ENCODE measurements at places on chromosomes 4 and X.

- no peak for DNase-seq
These were observed 209.9 kb downstream of the IQCM start for GRCh38 chr4:149605601-149606378.

DNA sequence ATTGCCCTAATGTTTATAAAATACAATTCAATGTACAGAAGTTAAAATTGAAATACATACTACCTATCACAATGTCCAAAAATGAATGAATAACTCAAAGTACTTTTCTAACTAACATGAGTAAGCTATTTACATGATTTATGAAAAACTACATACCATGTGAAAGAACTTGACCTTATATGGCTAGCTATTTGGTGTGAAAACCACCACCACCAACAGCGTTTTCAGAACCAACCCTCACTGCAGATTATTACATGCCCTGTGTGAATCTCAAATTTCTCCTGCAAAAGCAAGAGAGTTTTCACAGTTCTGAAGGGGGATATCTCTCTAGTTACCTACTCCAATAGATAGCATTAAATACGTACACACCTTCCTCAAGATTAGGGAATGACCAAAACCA, 198.5 kb downstream of the SPATA18 start:
- no peak for DNase-seq

- DNase-seq = no peak
These were observed 325.5 kb downstream of the BCOR start for GRCh38 chrX:39772057-39772832.

DNA sequence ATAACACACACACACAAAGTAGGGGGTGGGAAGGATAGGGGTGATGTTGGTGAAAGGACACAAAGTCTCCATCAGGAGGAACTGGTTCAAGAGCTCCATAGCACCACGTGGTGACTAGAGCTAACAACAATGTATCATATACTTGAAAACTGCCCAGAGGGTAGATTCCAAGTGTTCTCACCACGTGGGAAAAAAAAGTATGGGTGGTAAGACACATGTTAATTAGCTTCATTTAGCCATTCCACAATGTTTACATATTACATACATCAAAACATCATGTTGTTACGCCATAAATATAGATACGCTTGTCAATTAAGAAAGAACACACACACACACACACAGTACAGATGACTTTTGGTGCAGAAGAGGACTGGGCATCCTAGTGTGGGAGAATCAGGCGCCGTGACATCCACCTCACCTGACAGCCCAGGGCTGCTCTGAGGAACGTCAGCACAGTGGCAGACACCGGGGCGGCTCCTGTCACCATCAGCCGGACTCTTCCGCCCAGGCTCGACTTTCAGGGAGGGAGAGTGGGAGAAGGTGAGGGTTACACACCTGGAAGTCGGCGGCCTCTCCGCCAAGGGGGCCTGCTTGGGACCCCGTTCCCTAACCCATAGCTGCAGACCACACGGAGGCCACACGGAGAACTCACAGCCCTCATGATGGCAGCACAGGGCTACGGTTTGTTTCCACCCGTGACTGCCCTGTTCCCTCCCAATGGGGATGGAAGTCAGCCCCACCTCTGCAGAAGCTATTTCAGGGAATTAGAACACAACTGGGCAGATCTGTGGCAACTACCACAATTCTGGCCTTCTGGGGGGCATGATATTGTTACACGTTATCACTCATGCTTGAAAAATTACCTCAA, 31.8 kb upstream of the CENPU start:
- DNase-seq = no peak

- DNase-seq = no peak
These were observed 34.9 kb downstream of the MMRN1 start for GRCh38 chr4:89929425-89930159.

- DNase-seq = no peak
These were observed 36.9 kb downstream of the NLGN3 start for GRCh38 chrX:71181558-71181909.

DNA sequence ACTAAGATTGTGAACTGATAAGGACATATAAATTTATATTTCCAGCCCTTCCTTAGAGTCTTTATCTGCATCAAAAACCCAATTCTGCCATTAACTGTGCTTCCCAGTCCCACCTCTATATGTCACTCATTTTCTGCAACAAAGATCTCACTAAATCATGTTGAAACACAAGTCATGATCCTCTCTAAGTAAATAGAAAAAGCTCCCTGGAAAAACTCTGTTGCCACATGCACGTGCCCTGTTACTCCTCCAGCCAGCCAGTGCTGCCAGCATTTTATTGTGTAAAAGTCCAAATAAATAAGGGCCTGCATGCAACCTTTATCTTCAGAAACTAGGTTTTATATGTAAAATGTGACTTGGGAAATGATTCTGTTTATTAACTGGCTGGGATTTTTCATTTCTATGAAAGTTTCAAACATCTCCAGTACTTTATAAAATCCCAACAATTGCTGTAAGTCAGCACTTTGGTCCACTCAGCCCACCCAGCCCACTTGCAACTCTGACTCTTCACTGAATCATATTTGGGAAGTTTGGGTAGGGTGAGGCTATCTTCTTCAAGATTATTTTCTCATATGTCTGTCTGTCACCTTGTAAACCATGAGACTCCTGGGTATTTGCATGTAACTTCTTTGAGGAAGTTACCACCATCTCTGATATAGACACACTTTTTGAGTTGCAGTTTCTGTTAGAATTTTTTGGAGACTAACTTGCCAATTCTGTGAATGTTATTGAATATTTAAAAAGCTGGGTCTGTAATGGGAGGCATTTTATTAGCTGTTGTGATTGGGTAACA, 40.0 kb upstream of the SMARCA5 start:
- DNase-seq = no peak

GRCh38 chrX:101081231-101081630, 2.6 kb downstream of the TMEM35A start:
- no peak for DNase-seq

GRCh38 chrX:49995795-49996455, 73.5 kb downstream of the CLCN5 start:
- DNase-seq = no peak

DNA sequence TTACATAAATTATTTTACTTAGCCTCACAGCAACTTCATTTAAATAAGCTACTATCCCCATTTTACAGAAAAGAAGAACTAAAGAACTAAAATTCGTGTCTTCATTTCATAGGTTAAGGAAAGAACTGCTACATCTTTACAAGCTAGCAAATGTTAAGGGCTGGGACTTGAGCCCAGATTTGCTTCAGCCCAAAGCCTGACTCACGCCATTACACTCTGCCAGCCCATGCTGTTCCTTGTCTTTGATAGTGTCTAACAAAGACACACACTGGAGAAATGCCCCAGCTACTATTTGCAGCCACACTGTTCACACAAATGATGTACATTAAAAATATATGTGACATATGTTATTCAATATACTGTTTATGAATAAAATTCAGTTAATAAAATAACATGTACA, 29.0 kb upstream of the ERVMER34-1 start:
- DNase-seq = no peak

DNA sequence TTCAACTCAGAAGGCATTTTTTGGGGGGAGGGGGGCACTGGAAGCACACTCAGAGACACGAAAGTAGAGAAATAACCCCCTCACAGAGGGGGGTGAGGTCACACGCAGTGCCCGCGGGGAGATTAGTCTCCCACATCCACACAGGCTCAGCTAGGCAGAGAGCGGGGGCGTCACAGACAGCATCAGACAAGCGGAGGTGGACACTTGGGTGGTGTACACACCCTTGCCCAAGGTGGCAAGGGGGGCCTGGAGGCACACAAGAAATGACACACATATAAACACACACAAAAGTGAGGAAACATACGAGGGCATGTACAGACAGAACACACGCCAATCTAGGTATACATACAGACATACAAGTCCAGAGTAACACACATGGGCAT, 637 bp upstream of the SYN1 start:
- no peak for DNase-seq

DNA sequence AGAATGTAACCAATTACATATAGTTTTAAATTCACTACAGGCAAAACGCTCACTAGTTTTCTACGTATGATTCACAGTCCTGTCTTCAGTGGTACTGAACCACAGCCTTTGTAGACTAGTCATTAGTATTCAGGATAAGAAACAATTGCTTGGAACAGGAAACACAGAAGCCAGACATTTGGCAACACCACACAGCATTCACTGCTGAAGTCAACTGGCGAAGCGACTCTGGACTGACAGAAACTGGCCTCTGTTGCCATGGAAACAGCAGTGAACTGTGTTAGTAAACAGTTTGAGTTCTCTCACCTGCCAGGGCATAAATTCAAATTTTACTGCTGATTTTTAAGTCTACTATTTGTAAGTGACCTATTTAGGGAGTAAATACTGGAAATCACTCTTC, 57.6 kb downstream of the MAPK10 start:
- DNase-seq = no peak

DNA sequence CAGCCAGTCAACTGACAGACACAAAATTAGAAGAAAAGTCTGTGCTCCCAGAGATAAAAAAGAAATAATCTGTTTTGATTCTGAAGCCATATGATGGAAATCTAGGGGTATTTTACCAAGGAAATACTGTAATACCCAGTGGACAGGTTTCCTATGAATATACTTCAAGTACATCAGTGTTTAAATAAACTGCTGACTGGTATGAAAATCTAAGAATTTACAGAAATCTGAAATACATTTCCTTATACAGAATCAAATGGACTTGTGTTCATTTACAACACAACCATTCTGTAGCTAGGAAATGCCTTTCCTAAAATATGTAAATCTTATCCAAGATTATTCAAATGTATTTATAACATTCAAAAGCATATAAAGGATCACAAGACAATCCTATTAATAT, 13.4 kb downstream of the YTHDC1 start:
- DNase-seq = no peak

GRCh38 chrX:154795016-154795415, 10.3 kb downstream of the MPP1 start:
- DNase-seq = no peak

DNA sequence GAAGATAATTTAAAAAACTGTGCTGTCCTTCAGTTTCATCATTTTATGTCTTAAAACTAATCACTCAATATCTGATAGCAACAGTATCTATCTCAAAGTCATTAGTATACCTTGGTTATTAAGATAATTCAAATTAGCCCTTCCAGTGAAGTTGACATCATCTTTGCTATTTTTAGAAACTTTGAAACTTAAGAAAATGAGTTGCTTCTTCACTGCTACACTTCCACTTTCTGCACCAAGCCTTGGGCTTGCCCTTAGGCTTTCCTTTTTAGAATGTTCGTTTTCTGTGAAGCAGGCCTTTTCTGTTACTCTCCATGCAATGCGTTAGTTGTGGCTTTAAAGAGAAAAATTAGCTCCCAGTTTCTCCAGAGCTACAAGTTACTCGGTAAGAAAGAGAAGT, 4.4 kb upstream of the VAMP7 start:
- no peak for DNase-seq

DNA sequence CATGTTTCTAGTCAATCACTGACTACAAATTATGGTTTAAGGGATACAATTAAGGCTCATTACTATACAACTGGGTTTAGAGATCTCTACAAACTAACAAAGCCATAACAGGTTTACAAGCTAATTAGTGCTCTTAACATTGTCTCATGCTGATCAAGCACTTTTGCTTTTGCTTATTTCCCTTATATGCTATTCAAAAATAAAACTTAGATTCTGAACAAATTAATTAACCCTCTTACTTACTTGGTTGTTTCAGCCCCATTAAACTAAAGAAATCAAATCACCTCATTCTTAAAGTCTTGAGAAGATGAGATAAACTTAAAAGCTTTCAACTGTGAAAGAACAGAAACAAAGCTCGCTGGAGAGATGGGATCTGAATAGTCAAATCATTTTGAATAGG, 2024.5 kb upstream of the ADGRL3 start:
- no peak for DNase-seq

- no peak for DNase-seq
These were observed 446 bp upstream of the FAM50A start for GRCh38 chrX:154443479-154443910.

- DNase-seq = no peak
These were observed 1.1 kb downstream of the LDOC1 start for GRCh38 chrX:141175786-141176185.

- no peak for DNase-seq
These were observed 72.5 kb downstream of the AFAP1 start for GRCh38 chr4:7867191-7867590.

DNA sequence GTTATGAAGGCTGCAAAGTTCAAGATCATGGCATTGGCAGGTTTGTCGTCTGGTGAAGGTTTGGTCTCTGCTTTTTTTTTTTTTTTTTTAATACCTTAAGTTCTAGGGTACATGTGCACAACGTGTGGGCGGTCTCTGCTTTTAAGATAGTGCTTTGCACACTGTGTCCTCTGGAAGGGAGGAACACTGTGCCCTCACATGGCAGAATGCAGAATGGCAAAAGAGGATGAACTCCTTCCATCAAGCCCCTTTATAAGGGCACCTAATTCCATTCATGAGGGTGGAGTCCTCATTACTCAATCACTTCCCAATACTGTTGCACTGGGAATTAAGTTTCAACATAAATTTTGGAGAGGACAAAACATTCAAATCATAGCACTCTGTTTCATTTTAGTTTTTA, 101.4 kb downstream of the GLRA2 start:
- DNase-seq = no peak

DNA sequence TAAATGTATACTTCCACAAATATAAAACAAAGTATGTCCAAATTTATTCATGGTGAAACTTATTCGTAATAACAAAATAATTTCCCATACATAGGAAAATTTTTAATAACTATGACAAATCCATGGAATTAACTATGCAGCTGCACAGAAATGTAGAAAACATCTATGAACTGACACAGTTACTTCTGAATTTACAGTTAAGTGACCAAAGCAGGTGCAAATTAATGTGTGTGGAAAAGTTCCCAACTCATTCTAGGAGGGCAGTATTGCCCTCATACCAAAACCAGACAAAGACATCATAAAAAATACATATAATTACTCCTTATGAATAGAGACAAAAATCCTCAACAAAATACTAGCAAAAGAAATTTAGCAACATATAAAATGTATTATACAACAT, 12.5 kb downstream of the LDOC1 start:
- DNase-seq = no peak

DNA sequence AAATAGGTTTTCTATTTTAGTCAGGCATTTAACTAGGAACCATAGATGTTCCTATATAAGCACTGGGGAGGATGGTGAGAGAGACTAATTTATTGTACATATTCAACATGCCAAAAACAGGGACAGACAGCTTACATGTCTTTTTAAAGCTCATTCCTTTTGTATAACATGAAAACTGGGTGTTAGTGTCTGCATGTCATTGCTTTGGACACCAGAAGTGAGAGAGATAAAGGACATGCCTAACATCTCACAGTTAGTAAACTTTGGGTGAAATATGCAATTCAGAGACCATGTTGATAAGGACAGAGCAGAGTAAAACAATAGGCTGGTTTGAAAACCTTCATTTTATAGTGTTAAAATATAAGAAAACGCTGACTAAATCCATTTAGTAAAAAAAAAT, 860.0 kb upstream of the LCORL start:
- no peak for DNase-seq

DNA sequence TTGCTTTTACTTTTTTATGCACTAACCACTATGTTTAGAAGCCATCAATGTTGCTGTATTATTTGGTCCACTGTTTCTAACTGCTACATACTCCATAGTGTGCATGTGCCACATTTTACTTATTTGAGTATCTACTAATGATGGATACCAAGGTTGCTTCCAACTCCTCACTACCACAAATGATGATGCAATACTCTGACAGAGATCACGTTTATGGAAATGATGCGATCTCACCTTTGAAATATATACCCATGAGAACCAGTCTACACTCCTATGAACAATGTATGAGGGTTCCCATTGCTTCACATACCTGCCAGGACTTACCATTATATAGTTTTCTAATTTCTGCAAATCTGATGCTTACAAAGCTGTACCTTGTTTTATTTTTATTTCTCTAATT, 44.2 kb downstream of the HUWE1 start:
- no peak for DNase-seq
